ENCODE measurements at places on chromosomes 13 and 19.

DNA sequence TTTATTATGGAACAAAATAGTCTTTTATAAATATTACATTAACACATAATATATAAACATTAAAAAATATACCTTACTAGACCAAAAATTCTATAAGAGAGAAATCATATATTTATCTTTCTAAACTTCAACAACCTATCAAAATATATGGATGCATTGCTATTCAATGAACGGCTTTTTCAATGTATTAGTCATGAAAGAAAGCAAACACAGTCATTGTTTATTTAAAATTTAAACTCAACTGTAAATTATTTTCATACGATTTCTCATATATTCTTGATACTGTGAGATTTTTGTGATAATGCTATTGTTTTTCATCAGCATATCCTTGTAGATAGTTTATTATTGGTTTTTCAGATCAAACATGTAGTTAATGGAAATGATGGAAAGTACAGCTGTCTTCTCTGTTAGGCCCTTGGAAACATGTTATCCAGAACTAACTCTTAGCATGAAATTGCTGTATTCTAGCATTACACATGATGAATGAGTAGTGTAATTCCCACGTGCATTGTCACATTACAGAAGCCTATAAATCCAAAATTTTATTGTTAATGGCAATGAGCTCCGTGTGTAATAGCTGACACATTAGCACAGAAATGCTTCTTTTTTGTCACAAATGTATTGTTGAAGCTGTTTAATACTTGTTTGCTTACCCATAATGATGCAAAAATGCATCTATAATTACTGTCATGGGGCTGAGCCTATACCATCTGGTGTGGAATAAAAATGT lies 1639.9 kb downstream of the SLITRK5 start:
- no peak for DNase-seq

DNA sequence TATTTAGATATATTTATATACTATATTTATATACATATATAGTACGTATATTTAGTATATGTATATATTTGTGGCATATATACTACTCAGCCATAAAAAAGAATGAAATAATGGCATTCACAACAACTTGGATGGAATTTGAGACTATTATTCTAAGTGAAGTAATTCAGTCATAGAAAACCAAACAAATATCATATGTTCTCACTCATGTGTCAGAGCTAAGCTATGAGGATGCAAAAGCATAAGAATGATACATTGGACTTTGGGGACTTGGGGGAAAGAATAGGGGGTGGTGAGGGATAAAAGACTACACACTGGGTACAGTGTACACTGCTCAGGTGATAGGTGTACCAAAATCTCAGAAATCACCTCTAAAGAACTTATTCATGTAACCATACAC lies 1015.7 kb downstream of the EFNB2 start:
- DNase-seq = no peak

DNA sequence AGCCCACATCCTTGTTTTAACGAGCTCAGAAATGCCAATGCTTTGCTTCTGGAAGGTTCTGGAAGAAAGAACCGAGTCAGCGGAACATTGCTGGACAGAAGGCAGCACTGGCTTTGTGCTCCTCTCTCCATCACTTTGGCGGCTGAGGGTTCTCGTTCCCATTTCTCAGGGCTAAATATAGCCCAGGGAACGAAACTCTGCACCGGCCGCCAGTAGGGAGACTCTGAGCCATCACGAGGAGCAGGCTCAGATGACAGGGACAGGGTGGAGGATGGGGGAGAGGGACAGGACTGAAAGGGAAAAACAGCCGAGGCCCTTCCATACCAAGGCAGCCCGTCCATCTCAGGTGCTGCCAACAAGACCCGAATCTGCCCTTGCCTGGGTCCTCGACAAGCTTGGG lies 166.4 kb downstream of the CACNA1A start:
- DNase-seq = no peak

DNA sequence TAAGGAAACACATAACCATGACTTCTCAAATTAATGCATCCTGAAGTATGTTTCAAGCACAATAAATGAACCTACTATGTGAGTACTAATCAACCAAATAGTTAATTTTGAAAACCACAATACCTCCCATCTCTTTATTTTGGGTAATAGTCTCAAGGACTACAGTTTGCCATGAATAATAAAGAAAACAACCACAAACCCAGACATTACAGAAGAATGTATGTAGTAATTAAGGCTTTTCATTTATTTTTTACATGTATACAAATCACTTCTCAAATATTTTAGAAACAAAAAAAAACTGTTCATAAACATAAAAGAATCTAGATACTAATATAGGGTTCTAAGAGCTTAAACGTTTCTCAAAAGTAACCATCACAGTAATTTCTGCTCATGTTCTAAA lies 6.8 kb downstream of the KATNAL1 start:
- no peak for DNase-seq

- no peak for DNase-seq
Measured at GRCh38 chr19:37329686-37330085, 41.2 kb upstream of the ZNF527 start.

DNA sequence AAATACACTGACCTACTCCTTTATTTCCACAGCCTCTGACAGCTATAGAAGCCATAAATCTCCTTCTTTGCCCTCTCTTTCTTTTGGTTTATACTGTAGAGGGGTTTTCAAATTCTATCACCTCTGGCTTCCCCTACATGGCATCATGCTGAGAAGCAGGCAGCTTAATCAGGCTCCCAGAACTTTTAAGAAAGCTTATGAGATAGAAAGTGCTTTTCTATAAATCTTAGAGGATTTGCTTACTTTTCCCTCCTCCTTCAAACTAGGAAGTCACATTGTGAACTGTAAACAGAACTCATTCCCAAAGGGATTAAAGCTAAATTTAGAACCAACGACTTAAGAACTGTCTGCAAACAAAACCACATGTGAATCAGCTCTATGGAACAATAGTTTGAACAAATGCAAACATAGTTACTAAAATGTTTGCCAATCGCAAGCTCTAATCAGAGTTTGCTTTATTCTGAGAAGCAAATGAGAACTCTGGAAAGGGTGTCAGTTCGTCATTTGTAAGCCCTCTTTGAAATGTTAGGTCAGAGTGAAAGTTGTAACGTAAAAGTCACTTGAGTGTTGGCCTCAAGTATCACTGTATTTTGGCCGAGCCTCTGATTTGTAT lies 344.1 kb downstream of the RFC3 start:
- DNase-seq = no peak

- no peak for DNase-seq
Measured at GRCh38 chr13:111281751-111282311, 38.6 kb upstream of the TEX29 start.

DNA sequence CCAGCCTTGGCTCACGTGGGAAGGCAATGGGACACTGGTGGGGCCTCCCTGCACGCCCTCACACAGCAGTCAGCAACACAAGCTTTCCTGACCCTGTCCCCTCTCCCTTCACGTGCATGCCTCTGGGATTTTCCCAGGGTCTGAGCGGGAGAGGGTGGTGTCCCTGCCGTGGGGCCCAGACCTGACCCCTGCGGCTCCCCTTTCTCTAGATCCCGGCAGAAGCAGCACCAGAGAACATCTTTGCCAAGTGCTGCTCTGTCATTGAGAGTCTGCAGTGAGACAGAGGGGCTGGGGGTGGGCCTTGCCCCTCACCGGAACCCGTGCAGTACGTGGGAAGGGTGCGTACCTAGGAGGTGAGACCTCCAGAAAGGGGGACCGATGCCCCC lies 12.6 kb downstream of the KHSRP start:
- DNase-seq = no peak

- DNase-seq = no peak
Measured at GRCh38 chr19:39407660-39408391, 1.2 kb downstream of the ZFP36 start.

Data from neuronal stem cell (in vitro differentiated cells).